ENCODE measurements at places on chromosomes 1 and 21. TPM values are rescaled to one million over a fixed set of nuclear protein-coding genes. Genes with fewer than 3 reads are reported as not detected.

DNA sequence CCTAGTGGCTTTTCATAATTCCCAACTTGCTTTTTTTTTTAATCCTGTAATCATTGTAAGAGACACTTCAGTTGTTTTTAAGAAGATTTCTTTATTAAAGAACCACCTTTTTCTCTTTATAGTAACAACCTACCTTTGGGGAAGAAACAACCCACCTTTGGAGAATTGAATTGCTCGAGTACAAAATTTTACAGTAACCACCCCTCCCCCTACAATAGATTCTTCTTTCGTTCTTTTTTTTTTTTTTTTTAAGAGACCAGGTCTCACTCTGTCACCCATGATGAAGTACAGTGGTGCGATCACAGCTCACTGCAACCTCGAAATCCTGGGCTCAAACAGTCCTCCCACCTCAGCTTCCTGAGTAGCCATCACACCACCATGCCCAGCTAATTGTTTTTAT lies 2.1 kb upstream of the LRRC40 start:
- peaks cover 4% of the 10 kb centered on the region for H3K36me3 ChIP-seq
- no peak overlapping the region for H3K4me3 ChIP-seq
- peak overlapping the region; percentile 97 for H3K27ac ChIP-seq
- peaks cover 7% of the 10 kb centered on the region for H3K4me1 ChIP-seq
- DNase-seq, result no peak
- no peaks in the 10 kb centered on the region for H3K27me3 ChIP-seq

The FMO2 gene
- total RNA-seq, result 0.08 TPM

GRCh38 chr1:45246760-45247159 lies 40.4 kb upstream of the ZSWIM5 start:
- no peaks in the 10 kb centered on the region for H3K36me3 ChIP-seq
- H3K27me3 ChIP-seq, result no peaks in the 10 kb centered on the region
- DNase-seq, result peak; percentile 41
- H3K4me1 ChIP-seq, result no peaks in the 10 kb centered on the region
- no peak overlapping the region for H3K27ac ChIP-seq
- no peak overlapping the region for H3K4me3 ChIP-seq

The TEX38 gene
- total RNA-seq, result not detected

DNA sequence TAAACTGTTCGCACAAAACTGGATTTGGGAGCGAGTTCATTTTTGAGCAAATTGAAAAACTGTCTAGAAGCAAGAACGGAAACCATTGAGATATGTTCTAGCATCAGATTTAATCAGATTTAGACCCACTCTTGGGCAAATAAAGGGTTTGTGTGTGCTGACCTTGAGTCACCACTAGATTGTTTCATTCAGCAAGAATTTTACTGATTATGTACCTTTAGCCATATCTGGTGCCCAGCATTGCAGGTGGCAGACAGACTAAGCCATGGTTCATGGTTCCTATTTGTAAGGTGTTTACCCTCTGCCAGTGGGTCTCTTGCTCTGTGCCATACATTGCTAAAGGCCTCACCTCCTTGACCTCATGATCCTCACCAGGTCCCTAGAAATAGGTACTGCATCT lies 1.4 kb downstream of the NUDC start:
- no peak for DNase-seq
- peaks cover 23% of the 10 kb centered on the region for H3K4me1 ChIP-seq
- no peaks in the 10 kb centered on the region for H3K27me3 ChIP-seq
- H3K36me3 ChIP-seq, result peaks cover 33% of the 10 kb centered on the region
- peak overlapping the region; percentile 87 for H3K4me3 ChIP-seq

DNA sequence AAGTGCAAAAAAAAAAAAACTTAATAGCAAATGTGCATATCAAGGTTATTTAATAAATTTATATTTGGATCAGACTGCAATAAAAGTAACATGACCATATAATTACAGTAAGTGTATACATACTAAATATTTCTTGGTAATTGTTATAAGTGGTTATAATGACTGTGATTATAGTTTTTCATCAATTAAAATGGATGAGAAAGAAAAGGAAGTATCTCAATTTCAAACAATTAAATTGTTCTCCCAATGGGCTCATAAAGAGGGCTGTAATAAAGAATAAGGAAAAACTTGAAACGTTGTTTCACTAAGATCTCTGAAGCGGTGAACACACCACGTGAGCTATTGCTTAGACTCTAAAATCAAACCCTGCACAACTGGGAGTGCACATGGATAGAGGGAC lies 104.1 kb downstream of the CDC42BPA start:
- peaks cover 2% of the 10 kb centered on the region for H3K36me3 ChIP-seq
- no peak overlapping the region for H3K4me3 ChIP-seq
- no peak for DNase-seq
- H3K4me1 ChIP-seq, result no peaks in the 10 kb centered on the region

DNA sequence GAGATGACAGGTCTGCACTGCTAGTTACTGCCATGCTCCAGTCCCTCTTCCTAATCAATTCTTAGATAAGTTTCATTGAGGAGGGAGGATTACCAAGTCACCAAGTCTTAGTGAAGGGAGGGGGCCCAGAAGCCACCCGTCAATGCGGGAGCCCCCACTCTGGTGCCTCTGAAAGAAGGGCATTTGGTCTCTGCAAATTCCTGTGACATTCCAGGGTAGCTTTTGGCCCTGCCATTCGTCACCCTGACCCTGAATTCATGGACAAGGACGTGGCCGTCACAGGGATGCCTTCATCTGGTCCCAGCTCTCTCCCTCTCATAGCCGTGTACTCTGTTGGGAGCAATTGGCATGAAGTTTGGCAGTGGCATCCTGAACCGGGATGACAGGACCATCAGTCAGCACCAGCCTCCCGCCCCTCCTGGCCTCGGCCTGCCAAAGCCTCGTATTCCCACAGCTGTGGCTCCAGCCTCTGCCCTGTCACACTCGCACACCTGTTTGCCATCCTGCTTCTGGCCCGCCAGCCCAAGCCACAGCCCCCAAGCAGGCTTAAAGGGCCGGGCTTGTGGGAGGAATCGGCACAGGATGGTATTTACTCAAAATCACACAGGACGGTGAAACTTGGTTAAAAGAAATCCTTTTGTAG lies 150.7 kb downstream of the CLIC6 start:
- no peak overlapping the region for H3K4me3 ChIP-seq
- no peaks in the 10 kb centered on the region for H3K36me3 ChIP-seq
- H3K27me3 ChIP-seq, result no peaks in the 10 kb centered on the region
- no peak for DNase-seq

DNA sequence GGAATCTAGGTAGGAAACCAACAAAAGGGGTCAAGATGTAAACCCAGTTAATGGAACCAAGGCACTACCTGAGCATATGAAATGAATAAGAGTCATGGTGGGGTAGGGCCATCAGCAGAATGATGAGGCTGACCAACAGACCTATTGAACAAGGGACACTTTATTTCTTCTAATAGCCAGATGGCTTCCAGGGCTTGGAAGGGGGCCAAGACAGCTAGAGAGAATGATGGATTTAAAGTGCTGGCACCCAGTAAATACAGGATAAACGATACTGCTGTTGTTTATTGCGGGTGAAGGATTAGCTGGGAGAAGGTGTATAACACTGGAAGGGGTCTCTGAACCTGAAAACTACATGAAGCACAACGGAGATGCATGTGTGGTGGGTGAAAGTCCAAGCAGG lies 15.6 kb downstream of the DDAH1 start:
- H3K36me3 ChIP-seq, result no peaks in the 10 kb centered on the region
- no peak overlapping the region for H3K27ac ChIP-seq
- H3K4me1 ChIP-seq, result peaks cover 40% of the 10 kb centered on the region
- DNase-seq, result no peak

GRCh38 chr1:193438771-193439170 lies 252.4 kb upstream of the B3GALT2 start:
- H3K4me1 ChIP-seq, result no peaks in the 10 kb centered on the region

DNA sequence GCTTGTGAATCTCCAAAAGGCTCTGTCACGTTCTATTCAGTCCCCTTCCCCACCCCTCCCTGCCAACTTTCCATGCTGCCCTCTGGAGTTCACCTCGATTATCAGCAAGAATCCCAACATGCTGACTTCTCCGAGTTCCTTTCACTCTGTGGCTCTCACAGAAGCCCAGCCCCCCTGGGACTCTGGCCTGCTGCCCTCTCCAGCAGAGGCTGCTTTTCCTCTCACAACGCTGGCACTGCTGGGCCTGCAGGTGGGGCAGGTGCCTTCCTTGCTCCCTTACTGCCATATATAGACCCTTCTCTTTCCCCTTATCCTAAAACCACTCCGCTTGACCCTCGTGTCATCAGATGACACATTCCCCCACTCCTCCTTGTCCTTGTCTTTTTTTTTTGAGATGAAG lies 10.2 kb upstream of the RNF186 start:
- H3K4me1 ChIP-seq, result no peaks in the 10 kb centered on the region
- H3K27ac ChIP-seq, result no peak overlapping the region
- no peaks in the 10 kb centered on the region for H3K36me3 ChIP-seq
- H3K4me3 ChIP-seq, result no peak overlapping the region

The LRRC8C gene
- total RNA-seq, result 17.1 TPM

DNA sequence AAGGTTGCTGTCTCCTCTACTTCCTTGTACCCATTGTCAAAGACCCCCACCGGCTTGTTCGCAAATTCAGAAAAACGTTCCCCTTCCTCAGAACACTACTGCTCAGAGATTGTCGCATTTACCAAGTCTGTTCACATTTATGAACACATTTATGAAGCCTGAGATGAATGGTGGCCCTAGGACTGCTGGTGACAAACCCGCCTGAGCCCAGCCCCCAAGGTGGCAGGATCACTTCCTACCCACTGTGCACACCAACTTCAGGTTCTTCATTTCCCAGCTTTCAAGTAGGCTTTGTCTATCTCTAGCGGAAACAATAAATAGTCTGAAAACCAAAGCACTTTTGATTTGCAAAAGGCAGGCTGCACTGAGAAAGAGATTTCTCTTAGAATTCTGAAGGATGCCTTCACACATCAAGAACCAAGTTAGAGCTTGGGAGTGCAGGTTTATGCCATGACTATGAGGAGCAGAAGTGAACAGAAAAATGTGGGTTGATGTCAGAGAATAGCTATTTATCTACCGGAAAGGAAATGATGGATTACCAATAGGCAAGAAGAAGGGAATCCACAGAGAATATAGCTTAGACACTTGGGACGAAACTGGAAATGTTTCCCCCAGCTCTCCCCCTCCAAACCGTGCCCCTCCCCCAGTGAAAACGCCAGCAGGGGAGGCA lies 200.5 kb downstream of the TOMM20 start:
- H3K27ac ChIP-seq, result peak overlapping the region; percentile 85
- no peak for DNase-seq
- H3K4me3 ChIP-seq, result no peak overlapping the region
- no peaks in the 10 kb centered on the region for H3K27me3 ChIP-seq
- peaks cover 50% of the 10 kb centered on the region for H3K4me1 ChIP-seq
- H3K36me3 ChIP-seq, result no peaks in the 10 kb centered on the region

GRCh38 chr1:156700736-156701531 lies 4.4 kb downstream of the CRABP2 start:
- H3K27me3 ChIP-seq, result no peaks in the 10 kb centered on the region
- no peaks in the 10 kb centered on the region for H3K36me3 ChIP-seq
- H3K4me1 ChIP-seq, result peaks cover 70% of the 10 kb centered on the region
- H3K27ac ChIP-seq, result peak overlapping the region; percentile 62

DNA sequence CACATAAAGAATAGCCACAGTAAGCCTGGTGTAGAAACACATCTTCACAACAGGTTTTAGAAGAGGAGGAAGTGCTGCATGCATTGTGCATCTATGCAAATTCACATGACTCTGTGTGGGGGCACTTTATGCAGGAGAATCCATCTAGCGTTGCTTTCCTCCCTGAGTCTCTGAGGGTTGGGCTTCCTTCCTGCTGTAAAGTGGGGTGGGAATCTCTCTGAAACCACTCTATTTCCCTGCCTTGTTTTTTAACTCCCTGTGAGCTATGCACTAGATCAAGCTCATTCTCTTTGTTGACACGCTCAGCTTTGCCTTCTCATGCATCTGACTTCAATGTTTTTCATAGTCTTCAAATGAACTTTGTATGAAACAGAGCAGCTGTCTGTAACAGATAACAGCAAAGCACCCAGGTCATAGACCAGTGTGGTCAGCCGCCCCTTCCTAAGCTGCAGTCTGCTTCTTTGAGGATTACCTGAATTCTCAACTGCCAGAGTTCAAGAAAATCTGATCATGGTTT lies 102.7 kb upstream of the DPH5 start:
- no peaks in the 10 kb centered on the region for H3K4me1 ChIP-seq
- H3K36me3 ChIP-seq, result no peaks in the 10 kb centered on the region
- H3K27me3 ChIP-seq, result no peaks in the 10 kb centered on the region
- no peak overlapping the region for H3K4me3 ChIP-seq
- DNase-seq, result no peak

The GABRD gene
- total RNA-seq, result 3.0 TPM

- DNase-seq, result no peak
- H3K36me3 ChIP-seq, result no peaks in the 10 kb centered on the region
- H3K27ac ChIP-seq, result no peak overlapping the region
- H3K4me3 ChIP-seq, result no peak overlapping the region
- H3K27me3 ChIP-seq, result peaks cover 13% of the 10 kb centered on the region
These were observed 157.6 kb upstream of the LMO4 start for GRCh38 chr1:87170931-87171598.

GRCh38 chr1:64171797-64172281 lies 31.6 kb upstream of the UBE2U start:
- H3K36me3 ChIP-seq, result no peaks in the 10 kb centered on the region
- no peak overlapping the region for H3K4me3 ChIP-seq
- peaks cover 12% of the 10 kb centered on the region for H3K4me1 ChIP-seq
- no peak overlapping the region for H3K27ac ChIP-seq
- H3K27me3 ChIP-seq, result no peaks in the 10 kb centered on the region
- no peak for DNase-seq

The MRAP gene
- total RNA-seq, result not detected

Measured in Panc1 (cell line).